ENCODE measurements at places on chromosomes 5 and 9.

GRCh38 chr9:121267689-121268597 lies at the start of gene GSN:
GSN (plus strand) TSS chr9:121268162; CDS start chr9:121301972, 33,810 bp downstream.
- DNase-seq: peak; percentile 51

GRCh38 chr5:115335301-115335700 lies 38.8 kb upstream of the CCDC112 start:
- DNase-seq: no peak

- no peak for DNase-seq
These were observed 171.7 kb downstream of the COL23A1 start for GRCh38 chr5:178418471-178419010.

GRCh38 chr9:110126499-110126941 lies 81.4 kb downstream of the C9orf152 start:
- no peak for DNase-seq

- no peak for DNase-seq
These were observed 1655.3 kb upstream of the C9orf72 start for GRCh38 chr9:29228558-29228957.

DNA sequence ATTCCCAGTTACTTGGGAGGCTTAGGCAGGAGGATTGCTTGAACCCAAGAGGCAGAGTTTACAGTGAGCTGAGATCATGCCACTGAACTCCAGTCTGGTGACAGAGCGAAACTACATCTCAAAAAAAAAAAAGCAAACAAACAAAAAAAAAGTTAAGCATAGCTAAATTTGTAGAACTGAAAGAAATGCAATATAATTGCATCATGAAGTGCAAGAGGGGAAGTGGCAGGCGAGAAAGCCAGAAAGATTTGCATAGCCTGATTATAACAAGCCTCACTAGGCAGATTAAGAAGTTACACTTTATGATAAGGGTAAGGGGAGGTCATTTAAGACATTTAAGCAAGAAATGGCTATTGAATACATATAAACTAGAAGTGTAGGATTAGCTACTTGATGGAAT lies 187.1 kb downstream of the EDIL3 start:
- no peak for DNase-seq

- no peak for DNase-seq
These were observed 567.0 kb upstream of the CDH18 start for GRCh38 chr5:20555034-20555433.

DNA sequence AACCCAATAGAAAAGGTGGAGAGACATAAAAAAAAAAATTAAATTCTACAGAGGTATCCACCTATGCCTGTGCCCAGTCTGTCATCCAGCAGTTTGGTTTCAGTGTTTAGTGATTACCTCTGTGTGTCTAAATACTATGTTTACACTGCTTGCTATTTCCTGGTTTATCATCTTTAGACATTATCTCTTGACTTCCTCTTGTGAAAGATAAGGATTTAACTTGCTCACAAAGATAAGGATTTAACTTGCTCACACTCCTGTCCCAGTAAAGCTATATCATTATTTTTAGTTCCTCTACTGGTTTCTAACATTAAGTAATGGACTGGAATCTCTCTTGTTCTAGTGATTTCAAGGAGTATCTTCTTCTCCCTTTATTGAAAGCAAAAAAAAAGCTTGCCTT lies 53.9 kb upstream of the ZFR start:
- DNase-seq: no peak

- no peak for DNase-seq
These were observed 508.1 kb downstream of the CDH9 start for GRCh38 chr5:26530305-26530704.

DNA sequence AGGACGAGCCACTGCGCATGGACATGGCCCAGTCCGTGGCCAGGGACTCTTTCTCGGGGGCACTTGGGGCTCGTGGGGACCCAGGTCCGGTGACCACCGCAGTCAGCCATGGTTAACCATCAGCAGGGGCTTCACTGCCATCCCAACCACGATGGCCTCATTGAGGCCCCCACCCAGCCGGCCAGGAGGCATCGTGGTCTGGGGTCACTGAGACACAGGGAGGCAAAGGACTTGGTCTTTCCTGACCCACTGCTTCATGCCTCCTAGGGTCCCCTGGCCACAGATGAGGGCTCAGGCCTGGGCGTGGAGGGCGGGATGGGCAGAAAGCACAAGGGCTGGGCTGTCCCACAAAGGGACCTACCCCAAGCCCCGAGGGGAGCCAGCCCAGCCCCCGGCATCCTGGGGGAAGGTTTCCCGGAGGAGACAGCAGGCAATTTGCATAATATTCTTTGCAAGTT lies 6.6 kb downstream of the NACC2 start:
- DNase-seq: no peak

DNA sequence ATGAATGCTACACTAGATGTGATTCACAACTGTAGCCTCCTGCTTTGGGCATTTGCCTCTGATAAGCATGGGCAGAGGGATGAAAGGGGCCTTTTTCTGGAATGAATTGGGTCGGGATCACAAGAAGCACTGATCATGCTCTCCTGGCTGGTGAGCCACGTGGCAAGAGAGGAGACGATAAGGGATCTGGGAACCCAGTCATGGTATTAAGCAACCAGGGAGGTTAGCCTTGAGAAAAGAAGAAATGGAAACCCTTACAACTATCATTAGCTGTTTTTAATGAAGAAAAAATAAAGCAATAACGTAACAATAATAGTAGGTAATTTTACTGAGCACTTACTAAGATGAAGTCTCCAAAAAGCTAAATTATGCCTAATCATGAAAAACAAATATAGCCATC lies 50.0 kb upstream of the RAI14 start:
- DNase-seq: no peak

DNA sequence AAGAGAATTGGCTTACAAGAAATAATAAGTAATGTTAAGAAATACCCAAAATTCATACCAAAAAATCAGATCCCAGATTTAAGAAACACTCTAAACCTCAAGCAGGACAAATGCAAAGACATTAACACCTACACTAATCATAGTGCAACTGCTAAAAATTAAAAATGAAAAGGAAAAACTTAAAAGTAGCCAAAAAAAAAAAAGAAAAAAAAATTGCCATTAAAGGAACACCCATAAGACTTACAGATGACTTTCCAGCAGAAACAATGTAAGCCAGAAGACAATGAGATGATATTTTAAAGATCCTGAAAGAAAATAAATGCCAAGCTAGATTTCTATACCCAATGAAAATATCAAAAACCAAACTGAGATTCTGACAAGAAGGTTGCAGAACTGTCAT lies 101.5 kb downstream of the DENND1A start:
- DNase-seq: no peak

DNA sequence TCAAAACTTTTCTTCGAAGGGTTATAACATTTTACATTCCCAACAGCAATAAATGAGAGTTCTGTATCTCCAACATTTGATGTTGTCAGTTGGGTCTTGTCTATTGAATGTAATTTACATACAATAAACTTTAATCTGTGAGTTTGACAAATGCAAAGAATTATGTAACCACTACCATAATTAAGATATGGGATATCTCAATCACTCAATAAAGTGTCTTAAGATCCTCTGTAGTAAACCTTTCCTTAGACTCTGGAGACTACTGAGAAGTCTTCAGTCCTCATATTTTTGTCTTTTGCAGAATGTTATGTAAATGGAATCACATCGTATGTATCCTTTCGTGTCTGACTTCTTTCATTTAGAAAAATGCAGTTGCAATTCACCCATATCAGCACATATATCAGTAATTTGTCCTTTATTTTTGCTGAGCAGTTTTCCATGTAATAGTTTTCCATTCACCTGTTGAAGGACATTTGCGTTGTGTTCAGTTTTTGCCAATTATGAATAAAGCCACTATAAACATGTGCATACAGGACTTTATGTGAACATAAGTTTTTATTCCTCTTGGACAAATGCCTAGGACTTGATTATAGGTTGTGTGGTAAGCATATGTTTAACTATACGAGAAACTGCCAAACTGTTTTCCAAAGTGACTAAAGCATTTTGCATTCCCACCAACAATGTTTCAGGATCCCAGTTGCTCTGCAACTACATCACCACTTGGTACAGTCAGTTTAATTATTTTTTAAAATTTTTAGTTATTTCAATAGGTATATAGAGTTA lies 784.6 kb upstream of the ZNF608 start:
- DNase-seq: no peak

- no peak for DNase-seq
These were observed 32.9 kb upstream of the TGFBR1 start for GRCh38 chr9:99072040-99072394.

DNA sequence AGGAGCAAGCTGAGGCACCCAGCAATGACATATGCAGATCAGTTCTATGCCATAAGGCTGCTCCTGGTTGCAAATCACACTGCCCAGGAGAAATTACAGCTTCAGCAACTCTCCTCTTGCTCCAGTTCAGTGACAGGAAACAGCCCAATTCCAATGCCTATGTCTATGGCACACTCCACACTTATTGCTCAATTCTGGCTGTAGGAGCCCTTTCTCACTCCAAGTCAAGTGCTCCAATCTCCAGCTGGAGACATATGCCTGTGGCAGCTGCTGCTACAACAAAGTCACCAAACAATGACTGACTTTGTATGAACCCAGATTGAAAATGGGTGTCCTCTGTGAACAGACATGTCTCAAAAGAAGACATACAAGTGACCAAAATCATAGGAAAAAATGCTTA lies 31.8 kb upstream of the PLCXD3 start:
- no peak for DNase-seq

DNA sequence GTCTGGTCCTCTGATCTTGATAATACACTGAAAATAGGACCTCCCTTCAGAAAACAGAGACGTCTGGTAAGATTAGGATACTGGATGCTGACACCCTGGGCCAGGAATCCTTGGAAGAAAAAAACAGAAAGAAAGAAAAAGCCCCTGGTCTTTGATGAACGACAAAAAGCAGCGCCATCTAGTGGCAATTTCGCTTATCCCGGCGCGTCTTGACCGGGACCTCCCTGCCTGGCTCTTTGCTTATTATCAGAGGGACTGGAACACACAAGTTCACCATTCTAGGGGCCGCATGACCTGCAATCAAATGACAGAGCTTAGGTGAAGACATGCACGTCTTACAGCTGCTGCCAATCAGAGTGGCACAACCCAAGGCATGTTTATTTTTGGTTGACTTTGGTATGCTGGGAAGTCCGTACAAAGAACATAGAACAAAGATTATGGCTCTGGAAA lies 114.9 kb upstream of the NFIB start:
- no peak for DNase-seq

- DNase-seq: no peak
These were observed 189.3 kb upstream of the MAST4 start for GRCh38 chr5:66406761-66407336.

DNA sequence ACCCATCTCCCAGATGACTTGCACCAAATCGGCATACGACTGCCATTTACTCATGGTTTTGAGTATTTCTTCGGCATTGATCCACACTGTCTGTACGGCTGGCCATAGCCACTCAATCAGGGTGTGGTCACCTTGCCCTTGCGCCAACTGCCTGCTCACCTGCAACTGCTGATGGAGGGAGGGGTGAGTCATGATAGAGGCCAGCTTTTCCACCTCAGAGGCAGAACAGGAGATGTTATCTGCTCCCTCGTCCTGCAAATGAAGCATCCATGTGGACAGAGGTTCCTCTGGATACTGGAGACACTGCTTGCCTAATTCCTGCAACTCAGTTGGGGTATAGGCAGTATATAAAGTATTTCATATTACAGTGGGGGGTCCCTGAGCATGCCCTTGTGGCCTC lies 85.6 kb upstream of the ATP10B start:
- DNase-seq: no peak

DNA sequence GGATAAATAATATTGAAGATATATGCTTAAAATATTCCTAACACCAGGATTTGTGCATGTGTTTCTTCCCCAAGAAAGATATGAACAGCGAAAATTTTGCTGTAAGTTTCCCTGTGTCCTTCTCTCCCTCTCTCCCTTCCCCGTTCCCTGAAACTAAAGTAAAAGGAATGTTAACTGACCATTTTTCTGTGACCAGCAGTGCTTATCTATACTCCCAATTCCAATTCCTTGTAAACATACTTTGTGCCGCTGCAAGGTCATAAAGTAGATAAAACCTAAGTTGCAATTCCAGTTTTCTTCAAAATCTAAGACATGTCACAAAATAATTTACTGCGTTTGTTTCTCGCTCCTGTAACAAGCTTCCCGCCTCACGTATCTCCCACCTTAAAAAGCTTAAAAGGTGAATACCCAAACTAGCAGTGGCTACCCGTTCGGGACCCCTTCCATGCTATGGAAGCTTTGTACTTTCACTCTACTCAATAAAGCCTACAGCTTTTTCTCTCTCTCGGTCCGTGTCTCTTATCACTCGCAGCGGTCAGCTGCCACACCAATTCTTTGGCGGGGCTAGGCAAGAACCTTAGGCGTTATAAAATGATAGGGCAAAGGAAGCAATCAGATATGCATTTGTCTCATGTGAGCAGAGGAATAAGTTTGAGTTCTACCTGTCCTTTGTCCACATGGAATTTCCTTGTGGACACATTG lies 1798.0 kb downstream of the EFNA5 start:
- DNase-seq: no peak

- DNase-seq: no peak
These were observed 12.1 kb downstream of the FEM1C start for GRCh38 chr5:115532517-115532916.

GRCh38 chr9:101536938-101537337 lies 3.3 kb downstream of the RNF20 start:
- no peak for DNase-seq

GRCh38 chr9:131837316-131837715 lies 97.4 kb upstream of the RAPGEF1 start:
- DNase-seq: no peak

DNA sequence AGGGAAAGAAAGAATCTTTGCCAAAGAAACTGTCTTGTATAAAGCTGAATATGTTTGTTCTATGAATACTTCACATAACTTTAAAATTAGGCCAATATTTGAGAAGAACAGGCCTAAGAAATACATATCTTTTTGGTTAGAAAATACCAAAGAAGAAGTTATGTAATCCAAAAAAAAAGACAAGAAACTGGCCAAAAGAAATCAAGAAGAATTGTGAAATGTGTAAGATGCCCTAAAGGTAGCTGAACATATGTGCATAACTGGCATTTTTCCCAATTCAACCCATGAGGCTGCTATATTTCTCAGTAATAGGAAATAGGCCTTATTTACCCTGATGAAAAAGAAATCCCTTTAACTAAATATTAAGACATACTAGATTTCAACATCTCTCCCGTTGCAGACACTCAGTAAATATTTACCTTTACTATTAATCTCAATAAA lies 290.0 kb downstream of the CETN3 start:
- no peak for DNase-seq
